Hematopoietic multipotent progenitor cell treated with erythropoietin and hydrocortisone succinate and interleukin-3 and kit ligand, for 4 days (in vitro differentiated cells): ENCODE measurements at places on chromosomes 5 and 9.

DNA sequence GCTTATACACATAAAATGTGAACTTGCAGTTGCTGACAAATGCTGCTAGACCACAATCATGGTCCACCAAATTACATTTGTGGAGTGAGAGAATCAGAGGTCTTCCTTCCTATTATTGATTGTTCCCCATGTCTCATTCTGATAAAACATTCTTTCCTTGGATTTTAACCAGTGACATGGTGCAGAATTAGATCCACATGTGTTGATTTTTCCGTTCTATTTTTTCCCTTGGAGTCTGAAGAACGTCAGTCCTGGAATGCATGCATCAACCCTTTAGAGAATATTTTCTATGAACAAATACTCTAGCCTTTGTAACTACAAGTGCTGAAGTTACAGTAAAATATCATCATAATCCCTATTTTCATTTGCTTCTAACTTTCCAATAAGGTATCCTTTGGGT, 170.7 kb upstream of the SPRY4 start:
- DNase-seq: no peak

GRCh38 chr5:77339337-77339890, 128.9 kb downstream of the PDE8B start:
- no peak for DNase-seq

DNA sequence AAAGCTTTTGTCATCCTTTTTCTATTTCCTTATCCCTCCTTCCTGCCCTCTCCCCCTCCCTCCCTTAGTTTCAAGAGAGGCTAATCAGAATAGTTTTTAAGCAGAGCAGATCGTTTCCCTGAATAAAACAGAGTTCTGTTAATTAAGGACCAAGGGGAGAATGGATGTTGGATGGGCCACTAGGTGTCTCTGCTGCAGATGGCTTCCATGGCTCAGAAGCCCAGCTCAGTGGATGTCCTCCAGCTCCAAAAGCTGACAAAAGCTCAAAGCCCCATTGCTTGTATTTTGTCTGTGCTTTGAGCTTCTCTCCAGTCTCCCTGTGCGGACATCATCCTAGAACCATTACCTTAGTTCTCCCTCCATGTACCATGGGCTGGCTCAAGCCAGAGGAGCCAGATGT, 21.0 kb upstream of the NPR3 start:
- DNase-seq: peak; percentile 44

DNA sequence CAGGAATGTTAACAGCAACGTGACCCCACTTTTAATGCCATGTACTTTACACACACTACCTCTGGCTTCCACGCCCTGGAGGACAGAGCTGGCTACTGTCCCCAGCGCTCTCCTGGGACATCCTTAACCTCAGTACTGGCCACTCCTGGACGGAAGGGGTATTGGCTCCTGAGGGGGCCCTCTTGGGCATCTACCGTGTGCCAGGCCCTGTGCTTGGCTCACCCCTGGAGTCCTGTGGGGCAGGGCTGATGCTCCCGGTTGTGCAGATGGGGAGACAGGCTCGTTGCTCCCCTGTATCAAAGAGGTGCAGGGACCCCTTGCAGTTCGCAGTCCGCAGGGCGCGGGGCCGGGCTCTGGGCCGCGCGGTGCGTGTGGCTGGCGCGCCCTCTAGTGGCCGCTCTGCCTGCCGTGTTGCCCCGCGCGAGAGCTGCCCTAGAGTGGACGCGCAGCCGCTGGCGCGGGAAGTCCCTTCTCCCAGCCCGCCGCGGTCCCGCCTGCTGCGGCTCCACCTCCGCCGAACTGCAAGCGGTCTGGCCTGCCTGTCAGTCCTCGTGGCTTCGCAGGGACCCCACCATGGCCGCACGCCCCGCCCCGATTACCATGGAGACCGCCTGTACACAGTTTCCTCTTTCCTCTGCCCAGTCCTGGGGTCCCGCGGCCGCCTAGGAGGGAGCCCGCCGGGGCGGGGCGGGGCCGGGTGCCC, at the start of gene WDR38:
Gene WDR38, plus strand, starts transcription at position 632 of the 703 bp plus-strand sequence. CDS start 72 bp downstream, outside the sequence.
- peak; percentile 88 for DNase-seq
